NCI-H2081 treated with DMSO at 0.1 percent for 48 hours (cell line): ENCODE measurements at places on chromosomes 7 and 10.
A peak's percentile ranks its signal among the peaks of the same experiment; 100 is the strongest.

- DNase-seq, result no peak
Observed at GRCh38 chr10:78781251-78781913, 287.4 kb upstream of the ZMIZ1 start.

- no peak for DNase-seq
Observed at GRCh38 chr10:44883593-44884331, 27.4 kb upstream of the TMEM72 start.

DNA sequence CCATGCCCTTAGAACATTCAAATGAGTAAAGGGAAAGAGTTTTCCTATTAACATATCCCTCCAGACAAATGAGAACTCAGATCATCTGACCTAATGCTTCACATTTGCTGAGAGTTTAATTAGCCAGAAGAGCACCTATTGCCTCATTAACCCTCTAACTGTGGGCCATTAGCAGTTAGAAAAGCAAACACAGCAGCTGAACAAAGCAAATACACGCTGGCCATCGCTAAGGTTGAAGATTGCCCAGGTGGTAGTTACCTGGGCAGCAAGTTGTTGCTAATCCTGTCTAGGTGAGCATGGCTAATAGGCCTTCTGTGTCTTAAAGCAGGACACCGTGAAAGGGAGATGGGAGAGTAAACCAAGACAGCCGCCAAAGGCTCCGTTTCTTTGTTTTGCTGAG, 49.9 kb upstream of the UCN3 start:
- peak; percentile 30 for DNase-seq

GRCh38 chr7:83032195-83032594, 130.5 kb downstream of the PCLO start:
- DNase-seq, result no peak

DNA sequence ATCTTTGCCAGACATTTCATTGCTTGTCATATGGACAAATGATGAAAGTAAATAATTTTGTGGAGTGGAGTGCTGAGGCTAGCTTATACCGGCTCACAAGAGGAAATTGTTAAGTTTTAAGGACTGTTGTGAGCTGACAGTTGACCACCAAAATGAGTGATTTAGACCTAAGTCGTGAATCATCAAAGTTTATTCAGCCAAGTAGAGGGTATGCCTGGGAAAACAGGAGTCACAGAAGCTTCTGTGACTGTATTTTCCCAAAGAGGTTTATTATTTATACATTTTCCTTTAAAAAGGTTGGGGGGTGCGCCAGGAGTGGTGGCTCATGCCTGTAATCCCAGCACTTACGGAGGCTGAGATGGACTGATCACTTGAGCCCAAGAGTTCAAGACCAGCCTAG, 21.8 kb downstream of the MRPS24 start:
- DNase-seq, result no peak

GRCh38 chr7:138116141-138116540, 39.9 kb downstream of the AKR1D1 start:
- DNase-seq, result no peak
